ENCODE measurements at places on chromosomes 16 and 17.

- no peak for DNase-seq
Measured at GRCh38 chr16:47480410-47480809, 19.3 kb downstream of the PHKB start.

DNA sequence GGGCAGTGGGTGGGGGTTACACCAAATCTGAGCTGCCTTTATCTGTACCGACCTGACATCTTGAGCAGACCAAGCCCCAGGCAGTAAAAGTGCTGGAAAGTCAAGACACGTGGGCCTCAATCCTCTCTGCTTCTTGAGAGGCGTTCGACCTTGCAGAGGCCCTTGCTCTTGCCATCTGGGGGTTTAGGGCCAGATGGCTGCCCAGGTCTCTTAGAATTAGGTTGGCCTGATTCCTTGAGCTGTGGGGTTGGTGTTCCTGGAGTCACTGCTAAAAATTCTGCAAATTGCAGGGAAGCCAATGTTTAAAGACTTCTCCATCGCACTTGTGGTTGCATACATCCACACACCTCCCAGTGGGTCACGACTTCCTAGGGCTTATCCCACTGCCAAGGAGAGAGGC lies 238.2 kb upstream of the ASIC2 start:
- no peak for DNase-seq

DNA sequence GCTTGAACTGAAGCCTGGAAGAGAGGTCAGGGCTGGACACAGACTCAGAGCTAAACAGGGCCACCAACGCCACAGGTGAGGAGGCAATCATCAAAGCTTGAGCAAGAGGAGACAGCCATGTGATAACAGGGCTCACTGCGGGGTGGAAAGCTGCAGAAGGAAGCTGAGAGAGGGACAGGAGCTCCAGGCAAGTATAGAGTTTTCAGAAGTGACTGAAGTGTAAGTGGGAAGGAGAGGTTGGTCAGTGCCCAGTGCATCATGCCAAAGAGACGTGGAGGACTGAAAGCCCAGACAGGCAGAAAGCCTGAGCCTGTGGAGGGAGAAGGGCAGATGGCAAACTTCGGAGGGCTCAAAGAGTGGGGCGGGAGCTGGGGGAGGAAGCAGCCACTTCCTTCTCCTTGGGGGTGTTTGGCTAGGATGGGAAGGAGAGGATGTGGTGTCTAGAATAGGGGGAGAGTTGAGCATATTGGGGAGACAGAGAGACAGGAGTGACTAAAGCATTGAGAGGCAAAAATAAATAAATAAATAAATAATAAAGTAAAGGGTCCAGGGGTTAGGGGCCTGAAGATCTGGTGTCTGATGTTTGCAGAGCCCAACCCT lies 2.6 kb downstream of the KIFC3 start:
- DNase-seq: no peak

- no peak for DNase-seq
Measured at GRCh38 chr17:56314026-56314425, 160.8 kb downstream of the ANKFN1 start.

DNA sequence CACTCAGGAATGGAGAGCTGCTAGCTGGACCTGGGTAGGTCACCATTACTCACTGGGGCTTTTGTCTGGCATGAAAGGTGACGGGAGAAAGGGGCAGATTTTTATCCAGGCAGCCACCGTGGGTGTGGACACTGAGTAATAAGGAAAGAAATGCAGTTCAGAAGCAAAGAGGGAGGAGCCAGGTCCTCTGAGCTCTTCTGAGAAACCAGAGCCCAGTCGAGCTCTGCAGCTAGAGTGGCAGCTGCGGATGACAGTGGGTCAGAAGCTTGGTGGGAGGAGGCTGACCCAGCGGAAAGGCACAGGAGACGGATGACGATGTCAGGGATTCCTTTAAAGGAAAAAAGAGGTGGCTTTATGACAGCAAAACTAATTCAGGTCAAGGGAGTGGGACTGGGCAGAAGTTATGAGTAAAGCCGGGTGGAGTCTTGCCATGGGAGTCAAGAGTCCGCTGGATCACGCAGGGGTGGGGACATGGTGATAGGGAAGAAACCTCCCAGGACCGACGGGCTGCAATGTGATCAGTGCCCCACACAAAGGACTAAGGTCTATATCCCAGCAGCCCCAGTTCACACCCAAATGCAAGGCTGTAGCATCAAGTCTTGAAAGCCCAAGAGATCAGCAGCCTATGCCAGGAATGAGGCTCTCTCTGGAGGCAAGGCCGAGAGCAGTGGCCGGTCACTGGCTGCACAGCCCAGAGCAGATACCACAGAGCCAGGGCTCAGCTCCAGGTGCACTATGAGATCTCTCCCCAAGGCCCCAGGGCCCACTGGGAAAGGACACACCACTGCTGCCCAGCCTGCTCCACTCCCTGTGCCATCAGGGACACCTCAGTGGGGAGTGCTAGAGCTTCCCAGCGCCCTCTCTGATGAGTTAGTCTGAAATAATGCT lies 6.3 kb upstream of the MNT start:
- DNase-seq: peak; percentile 98

GRCh38 chr17:1486802-1487695 lies 5.4 kb downstream of the MYO1C start:
- peak; percentile 79 for DNase-seq

- no peak for DNase-seq
Measured at GRCh38 chr17:57484826-57485565, 228.7 kb downstream of the MSI2 start.

DNA sequence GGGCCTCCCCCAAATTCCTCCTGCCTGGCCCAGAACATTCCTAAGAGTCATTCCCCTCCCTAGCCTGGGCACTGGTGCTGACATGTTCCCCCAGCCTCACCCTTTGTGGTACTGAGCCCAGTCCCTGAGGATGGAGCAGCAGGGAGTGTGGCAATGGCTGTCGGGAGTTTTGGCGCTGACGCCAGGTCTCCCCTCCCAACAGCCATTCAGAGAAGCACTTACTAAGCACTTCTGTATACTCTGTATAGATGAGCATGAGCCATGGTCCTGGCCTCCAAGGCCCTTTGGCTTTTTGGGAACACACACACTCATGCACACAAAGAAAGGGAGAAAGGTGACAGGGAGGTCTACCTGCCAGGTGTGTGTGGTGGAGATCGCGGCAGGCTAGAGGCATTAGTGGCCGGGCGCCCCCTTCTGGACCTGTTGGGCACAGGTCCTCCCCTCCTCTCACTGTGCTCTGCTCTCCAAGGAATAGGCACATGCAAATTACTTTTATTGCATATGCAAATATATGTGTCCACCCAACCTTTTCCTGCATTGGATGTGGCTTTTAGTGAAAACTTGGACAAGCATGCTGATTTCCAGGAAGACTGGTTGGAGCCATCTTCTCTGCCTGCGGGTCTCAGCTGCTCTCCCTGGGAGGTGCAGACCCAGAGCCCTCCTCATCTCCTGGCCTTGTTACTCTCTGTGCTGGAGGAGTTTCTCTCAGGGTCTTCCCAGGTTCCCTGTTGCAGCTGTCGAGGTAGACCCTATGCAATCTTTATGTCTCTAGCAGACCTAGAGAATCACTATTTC lies 17.4 kb upstream of the C17orf107 start:
- DNase-seq: peak; percentile 58

- DNase-seq: no peak
Measured at GRCh38 chr17:12114686-12115418, 94.2 kb downstream of the MAP2K4 start.

GRCh38 chr17:29977836-29978235 lies 36.4 kb downstream of the EFCAB5 start:
- DNase-seq: peak; percentile 20

- DNase-seq: no peak
Measured at GRCh38 chr16:83363521-83363920, 444.3 kb upstream of the HSBP1 start.

DNA sequence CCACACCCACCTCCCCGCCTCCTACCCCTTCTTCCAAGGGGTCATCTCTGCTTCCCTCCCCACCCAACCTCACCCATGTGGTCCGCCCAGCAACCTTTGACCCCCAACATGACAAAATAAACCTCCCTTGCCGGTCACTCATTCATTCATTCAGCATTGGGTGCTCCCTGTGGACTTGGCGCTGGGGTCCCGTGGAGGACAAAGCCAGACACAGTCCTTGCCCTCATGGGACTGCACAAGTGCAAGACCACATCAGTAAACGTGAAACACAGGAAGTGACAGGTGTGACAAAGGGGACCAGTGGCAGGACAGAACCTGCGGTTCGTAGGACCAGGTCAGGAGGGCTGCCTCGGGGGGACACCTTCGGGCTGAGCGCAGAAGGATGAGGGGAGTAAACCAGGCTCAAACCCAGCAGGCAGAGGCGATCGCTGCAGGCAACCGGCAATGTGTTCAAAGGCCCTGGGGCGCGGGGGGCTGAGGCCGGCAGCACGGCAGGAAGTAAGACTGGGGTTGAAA lies 185.4 kb downstream of the SEC14L1 start:
- DNase-seq: no peak

DNA sequence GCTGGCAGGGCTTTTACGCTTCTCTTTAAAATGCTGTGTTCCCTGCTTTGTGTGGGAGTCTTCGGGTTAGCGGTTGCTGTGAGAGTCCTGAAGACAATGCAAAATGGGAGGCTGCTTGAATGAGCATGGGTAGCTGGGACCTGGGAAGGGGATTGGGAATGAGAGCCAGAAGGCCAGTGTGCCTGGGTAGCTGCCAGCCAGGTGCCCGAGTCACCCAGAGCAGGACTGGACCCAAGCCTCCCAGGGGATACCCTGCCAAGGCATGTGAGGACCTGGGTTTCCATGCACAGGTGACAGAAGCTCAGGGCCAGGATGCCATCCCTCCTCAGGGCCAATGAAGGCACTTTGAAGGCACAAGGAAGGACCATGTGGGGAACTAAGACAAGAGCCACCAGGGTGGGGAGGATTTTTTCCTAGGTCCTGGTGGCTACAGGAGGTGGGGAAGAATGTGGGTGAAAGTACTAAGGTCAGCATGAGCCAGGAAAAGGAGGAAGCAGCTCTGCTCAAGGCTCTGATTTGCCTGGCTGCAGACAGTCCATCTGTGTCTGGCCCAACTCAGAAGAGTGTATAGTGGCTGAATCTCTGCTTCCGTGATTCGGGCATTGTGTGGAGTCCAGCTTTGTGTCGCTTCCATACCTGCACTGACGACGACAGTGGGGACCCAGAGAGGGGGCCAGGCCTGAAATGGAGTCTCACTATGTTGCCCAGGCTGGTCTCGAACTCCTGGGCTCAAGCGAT lies 20.5 kb downstream of the TMEM94 start:
- DNase-seq: no peak

GRCh38 chr17:50132104-50132794 lies 2.3 kb upstream of the SAMD14 start:
- no peak for DNase-seq

DNA sequence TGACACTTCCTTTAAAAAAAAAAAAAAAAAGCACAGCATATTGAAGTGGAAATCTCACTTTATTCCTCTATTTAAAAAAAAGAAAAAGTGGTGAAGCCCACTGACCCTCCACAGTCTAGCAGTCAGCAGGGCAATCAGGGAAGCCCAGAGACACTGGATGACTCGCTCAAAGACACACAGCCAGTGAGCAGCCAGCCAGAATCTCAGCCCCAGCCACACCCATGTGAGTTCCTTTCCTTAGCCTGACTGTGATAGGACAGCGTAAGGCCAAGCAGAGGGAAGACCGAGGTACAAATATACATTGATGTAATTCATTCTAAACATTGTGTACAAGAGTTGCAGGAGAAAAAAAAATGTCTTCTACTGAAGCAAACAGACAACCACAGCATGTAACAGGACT lies 22.5 kb downstream of the XPO6 start:
- DNase-seq: peak; percentile 63

- no peak for DNase-seq
Measured at GRCh38 chr17:78922816-78923498, 2.2 kb downstream of the TIMP2 start.

DNA sequence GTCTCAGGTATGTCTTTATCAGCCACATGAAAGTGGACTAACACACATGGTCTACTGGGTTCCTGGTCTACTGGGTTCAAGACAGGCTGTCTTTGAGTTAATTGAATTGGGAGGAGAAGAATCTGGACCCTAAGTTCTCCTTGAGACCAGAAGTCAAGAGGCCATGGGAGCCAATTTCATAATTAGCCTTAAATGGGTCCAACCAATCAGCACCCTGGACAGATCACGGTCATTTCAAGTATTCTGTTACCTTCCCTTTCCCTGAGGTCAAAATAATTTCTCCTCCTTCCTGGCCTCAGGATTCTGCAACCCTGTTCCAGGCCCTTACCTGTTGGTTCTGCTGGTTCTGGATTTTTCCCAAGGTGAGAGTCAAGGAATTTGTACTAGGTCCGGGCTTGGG lies 23.8 kb downstream of the OSBPL7 start:
- DNase-seq: peak; percentile 25

GRCh38 chr16:66434619-66435430 lies 7.7 kb downstream of the BEAN1 start:
- no peak for DNase-seq

- DNase-seq: no peak
Measured at GRCh38 chr17:80111702-80112470, 10.5 kb downstream of the GAA start.

GRCh38 chr16:69712914-69713581 lies 13.3 kb downstream of the NQO1 start:
- DNase-seq: no peak

DNA sequence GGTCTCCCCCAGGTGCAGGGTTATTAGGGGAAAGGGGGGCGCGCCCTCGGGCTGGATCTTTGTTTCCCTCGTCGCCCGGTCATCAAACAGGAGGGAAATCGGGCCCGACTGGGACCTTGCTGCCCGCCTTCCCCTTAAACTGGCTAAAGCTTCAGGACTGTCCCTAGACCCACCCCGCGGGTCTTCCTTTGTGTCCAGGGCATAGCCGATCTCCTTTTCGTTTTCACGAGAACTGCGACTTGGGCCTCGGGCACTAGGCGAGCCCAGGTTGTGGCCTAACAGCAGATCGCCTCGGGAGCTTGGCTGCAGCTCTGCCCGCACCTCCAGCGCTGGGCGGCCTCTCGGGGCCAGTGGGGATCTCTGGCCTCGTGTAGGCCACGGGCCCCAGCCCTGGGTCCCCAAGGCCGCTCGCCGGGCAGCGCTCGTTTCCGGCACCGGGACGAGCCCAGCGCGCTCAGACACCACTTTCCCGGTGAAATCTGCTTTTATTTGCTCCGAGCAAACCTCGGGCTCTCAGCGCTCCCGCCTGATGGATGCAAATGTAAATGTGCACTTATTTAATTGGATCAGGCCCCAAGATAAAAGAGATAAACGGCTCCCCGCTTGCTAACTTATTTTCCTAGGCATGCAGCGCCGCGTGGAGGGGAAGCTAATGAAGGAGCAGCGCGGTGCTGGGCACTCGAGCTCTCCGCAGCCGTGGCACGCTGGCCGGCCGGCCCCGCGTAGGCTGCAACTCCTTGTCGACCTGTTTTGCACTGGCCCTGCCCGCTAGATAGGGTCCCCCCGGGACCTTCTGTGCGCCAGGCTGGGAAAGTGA lies 7.8 kb downstream of the IRX5 start:
- DNase-seq: no peak

GRCh38 chr17:61307905-61308886 lies 91.4 kb upstream of the TBX2 start:
- peak; percentile 99 for DNase-seq
